HuH-7 (cell line): ENCODE measurements at places on chromosomes 6 and 20.

- no peak for DNase-seq
Observed at GRCh38 chr20:63587776-63588591, 13.9 kb upstream of the HELZ2 start.

DNA sequence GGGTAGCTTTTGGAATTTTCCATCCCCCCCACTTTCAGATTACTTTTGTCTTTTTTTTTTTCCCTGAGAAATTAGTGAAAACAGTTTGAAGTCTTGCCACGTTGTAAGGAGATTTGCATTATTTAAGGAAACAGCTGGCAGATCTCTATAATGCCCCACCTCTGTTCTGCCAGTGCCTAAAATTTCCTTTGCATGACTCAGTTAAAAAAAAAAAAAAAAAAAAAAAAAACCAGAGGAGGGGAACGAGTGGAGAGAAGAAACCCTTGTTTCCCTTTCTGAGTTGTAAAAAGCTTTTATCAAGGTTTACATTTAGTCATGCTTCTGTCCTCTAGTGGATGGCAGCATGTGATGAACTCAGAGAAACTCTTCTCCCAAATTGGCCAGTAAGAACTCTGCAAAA, 33.5 kb downstream of the CARMIL1 start:
- no peak for DNase-seq

DNA sequence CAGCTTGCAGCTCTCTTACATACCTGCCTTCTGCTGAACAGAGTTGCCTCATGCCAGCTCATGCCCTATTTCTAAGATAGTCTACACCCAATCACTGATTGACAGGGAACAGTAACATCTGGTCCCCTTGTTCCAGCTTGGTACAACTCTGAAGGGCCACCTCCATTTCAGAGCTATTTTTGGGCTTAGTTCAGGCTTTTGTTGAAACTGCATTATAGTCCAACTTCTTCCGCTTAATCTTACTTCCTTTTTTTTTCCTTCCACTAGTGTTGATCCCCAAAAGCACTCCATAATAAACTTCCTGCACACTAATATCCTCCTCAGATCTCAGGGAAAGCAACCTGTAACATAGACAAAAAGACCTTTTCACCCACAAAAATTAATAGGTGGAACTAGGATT, 65.7 kb upstream of the TNFRSF21 start:
- no peak for DNase-seq

GRCh38 chr20:60352017-60352416, 393.8 kb downstream of the CDH26 start:
- DNase-seq = no peak

- no peak for DNase-seq
Observed at GRCh38 chr6:90611543-90612312, 24.9 kb upstream of the MAP3K7 start.

DNA sequence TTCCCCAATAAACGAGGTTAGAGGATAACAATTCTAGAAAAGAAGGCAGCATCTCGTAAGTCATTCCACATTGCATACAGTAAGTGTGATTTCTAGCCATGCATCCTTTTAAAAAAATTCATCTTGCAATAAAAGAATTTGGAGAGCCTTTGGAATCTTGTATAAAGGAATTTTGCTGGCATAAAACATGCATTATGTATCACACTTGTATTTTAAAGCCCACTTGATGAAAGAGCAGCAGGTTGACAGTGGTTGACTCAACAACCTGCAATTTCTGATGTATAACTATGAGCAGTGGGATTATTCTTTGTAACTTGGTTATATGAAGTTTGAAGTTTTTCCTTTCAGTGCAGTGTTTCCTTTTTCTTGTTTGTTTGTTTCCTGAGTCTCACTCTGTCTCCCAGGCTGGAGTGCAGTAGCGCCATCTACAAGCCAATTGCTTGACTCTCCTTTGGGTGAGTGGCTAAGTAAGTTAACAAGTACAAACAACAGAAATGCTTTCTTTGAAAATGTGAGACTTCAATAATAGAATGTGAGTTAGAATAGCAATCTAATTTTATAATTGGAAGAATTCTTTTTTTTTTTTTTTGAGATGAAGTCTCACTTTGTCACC, 39.9 kb downstream of the JARID2 start:
- DNase-seq = no peak

- DNase-seq = no peak
Observed at GRCh38 chr6:148325316-148326068, 17.1 kb upstream of the SASH1 start.

- no peak for DNase-seq
Observed at GRCh38 chr20:18052856-18053255, 4.9 kb downstream of the OVOL2 start.

- DNase-seq = no peak
Observed at GRCh38 chr6:139841794-139842215, 467.4 kb upstream of the CITED2 start.

DNA sequence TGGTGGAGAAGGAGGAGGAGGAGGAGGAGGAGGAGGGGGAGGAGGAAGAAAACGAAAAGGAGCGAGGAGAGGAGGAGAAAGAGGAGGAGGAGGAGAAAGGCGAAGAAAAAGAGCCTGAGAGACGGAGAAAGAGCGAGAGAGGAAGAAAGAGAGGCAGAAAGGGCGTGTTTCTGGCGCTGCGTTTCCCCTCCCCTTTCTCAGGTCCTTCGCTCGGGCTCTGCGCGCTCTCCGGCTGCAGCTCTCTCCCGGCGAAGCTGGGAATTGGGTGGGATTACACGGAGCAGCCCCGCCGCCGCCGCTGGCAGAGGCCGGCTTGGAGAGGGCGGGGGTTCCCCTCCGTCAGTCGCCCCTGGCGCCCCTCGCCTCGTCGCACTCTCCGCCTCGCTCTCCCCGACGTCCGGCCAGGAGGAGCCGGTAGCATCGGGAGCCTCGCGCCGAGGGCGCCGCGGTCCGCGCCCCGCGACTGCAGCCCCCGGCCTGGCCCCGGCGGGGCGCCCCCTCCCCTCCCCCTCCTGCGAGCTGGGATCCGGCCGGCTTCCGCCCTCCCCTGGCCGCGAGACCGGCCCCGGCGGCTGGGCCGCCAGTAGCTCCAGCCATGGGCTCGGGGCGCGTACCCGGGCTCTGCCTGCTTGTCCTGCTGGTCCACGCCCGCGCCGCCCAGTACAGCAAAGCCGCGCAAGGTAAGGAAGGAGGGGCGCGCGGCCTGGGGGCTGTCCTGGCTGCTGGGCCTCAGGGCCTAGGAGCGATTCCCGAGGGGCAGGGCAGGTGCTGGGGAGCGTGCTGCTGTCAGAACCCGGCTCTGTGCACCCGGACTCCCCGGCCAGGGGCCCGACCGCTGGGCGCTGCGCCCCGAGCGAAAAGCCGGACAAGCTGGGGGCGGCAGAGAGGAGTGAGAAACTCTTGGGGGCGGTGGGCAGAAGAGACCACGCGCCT, at the start of gene SCUBE3:
Gene SCUBE3 (plus strand): TSS at position 133 of the 933 bp plus-strand sequence. CDS start 463 bp downstream, at position 596.
- DNase-seq = peak; percentile 61

- peak; percentile 27 for DNase-seq
Observed at GRCh38 chr6:32868257-32868788, 14.3 kb downstream of the PSMB9 start.

GRCh38 chr20:419556-420165, 11.6 kb downstream of the RBCK1 start:
- no peak for DNase-seq

- no peak for DNase-seq
Observed at GRCh38 chr6:39062014-39062740, 13.6 kb downstream of the GLP1R start.

DNA sequence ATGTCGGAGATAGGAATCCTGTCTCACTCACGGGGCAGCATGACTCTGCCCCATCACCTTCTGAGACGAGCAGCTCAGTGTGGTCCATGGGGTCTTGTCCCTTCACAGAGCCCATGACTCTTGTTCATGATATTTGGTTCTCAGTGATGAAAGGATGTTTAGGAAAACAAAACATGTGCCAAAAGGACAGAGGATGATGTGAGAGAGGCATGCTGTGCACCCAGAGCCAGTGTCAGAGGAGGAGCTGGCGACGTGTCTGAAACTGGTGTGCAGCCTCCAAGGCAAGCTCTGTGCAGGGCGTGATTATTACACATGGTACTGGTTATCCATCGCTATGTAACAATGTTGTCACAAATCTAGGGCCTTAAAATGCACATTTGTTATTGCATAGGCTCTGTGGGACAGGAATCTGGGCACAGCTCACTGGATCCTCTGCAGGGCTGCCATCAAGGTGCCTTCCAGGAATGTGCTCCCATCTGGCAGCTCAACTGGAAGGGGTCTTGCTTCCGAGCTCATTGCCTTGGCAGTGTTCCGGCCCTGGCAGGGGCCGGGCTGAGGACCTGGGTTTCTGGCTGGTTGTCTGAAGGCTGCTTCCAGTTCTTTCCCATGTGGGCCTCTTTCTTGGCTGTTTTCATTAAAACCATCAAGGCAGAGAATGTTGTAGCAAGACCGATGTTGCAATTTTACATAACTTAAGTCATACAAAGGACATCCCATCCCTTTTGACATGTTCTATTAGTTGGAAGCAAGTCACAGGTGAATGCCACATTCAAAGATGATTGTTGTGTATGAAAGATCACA, 175.4 kb downstream of the ERMARD start:
- no peak for DNase-seq

DNA sequence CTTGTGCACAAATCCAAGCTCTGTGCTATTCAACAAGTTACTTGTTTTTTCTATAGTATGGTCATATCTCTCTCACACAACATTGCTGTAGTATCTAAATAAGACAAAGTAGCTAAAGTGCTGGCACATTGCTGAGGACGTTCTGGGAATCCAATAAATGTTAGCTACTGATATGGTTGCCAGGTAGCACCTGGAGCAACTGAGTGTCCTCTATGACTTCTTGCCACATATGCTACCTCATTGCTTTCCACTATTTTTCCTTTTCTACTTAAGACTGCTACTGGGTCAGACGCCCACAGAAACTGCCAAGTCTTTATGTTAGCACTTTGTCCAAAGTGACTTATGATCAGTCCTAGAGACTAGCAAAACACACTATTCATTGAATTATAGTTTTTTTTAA, 85.3 kb downstream of the SYCP2 start:
- DNase-seq = no peak

DNA sequence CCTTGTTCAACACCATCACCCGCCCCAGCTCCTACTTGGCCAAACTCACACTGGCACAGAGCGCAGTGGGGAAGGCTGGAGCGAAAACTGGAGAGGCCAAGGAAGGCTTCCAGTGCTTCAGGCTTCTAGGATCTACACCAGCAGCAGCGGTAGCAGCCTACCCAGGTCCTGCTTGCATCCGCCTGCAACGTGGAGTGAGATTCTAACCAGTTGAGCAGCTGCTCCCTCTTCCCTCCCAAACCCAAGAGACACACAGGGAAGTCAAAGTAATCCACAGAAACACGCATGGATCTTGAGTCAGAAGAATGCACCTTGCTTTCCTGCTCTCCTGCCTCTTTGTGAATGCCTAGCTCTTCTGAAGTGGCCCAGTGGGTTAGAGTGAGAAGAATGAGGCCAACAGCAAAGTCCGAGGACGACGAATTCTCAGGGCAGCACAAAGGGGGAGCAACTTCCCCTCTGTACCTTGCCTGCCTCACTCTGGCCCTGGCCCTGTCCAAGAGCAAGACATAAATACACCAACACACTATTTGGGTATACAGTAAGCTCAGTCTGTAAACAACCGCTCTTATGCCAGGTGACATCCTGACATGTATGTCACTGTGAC, 95.9 kb upstream of the FOXQ1 start:
- DNase-seq = no peak

DNA sequence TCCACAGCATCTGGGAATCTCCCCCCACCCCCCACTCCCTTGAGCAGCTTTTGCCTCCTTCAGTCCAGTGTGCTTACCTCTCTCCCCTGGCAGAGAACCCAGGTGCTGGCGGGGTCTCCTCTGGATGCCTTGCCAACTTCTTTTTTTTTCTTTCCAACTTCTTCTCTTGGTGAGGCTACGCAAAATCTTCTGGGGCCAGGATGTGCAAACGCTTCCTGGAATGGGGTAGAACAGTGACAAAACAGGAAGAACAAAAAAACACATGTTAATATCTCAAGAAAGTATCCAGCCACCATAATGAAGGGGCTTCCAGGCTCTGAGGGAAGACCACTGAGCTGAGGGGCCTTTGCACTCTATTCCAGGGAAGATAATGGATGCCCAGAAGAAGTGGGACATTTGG, 53.9 kb upstream of the DDR1 start:
- DNase-seq = no peak

GRCh38 chr20:45670139-45670538, at the start of gene WFDC11:
Gene WFDC11 (minus strand): TSS chr20:45670239. CDS start chr20:45650600, 19,639 bp downstream.
- no peak for DNase-seq

- DNase-seq = no peak
Observed at GRCh38 chr6:13453771-13454251, 33.6 kb downstream of the GFOD1 start.

DNA sequence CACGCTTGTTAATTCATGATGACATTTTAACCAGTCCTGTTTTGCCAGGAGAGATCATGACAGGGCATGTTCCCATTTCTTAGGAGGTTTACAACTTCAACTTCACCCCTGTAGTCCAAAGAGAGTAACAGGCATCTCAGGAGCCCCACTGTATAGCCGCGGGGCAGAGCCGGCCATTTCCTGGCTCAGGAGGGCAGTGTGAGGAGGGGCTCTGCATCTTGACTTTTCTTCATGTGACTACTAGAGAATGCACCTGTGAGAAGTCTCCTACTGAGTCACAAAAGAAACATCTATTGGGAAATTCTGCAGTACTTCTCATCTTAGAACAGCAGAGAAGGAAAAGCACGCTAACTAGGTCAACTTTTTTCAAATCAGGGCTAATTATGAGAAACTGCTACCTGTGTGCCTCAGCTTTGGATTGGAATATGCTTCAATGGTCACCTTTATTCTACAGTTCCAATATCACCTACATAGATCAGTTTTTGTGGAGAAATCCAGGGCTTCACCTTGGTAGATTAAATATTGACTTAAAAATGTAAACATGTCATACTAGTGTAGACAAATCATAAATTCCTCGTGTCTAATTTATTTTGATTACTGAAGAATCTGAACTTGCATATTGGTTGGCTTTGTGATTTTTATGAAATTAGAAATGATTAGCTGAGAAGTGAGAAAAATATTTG, 28.6 kb upstream of the SIM1 start:
- no peak for DNase-seq

- DNase-seq = no peak
Observed at GRCh38 chr6:123841067-123841896, 37.6 kb downstream of the NKAIN2 start.

DNA sequence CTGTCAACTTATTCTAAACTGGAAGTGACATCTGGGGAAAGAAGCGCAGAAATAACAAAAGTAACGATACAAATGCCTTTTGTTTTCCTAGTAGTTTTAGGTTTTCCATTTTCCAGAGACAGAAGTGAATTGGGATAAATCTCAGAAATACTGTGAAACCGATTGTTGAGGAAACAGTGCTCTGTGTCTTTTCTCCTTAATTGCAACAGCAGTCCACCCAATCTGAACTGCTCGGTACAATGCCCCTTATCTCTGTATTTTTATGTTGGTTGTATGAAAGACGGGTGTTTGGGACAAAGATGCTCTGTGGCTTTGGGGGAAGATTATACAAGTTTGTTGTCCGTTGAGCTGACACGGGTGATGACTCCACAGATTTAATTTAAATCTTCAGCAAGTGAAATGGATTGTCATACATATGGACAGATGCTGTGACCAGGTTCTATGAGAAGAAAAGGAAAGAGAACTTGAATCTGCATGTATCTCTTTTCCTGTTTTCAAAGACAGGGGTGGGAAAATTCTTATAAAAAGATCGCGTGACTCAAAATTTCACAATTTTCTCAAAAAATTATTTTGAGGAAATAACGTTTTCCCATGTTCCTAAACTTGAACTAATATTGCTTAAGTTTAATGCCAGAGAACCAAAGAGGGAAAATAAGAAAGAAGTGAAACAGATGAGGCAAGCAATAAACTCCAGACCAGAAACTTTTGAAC, 41.2 kb downstream of the SASH1 start:
- DNase-seq = no peak

GRCh38 chr6:87065117-87065516, 29.8 kb downstream of the CGA start:
- no peak for DNase-seq

GRCh38 chr20:59161721-59162120, 1.9 kb upstream of the ZNF831 start:
- no peak for DNase-seq
